ENCODE measurements at places on chromosomes 11 and 22.

GRCh38 chr11:5280582-5281102, 10.9 kb upstream of the HBE1 start:
- DNase-seq = no peak

DNA sequence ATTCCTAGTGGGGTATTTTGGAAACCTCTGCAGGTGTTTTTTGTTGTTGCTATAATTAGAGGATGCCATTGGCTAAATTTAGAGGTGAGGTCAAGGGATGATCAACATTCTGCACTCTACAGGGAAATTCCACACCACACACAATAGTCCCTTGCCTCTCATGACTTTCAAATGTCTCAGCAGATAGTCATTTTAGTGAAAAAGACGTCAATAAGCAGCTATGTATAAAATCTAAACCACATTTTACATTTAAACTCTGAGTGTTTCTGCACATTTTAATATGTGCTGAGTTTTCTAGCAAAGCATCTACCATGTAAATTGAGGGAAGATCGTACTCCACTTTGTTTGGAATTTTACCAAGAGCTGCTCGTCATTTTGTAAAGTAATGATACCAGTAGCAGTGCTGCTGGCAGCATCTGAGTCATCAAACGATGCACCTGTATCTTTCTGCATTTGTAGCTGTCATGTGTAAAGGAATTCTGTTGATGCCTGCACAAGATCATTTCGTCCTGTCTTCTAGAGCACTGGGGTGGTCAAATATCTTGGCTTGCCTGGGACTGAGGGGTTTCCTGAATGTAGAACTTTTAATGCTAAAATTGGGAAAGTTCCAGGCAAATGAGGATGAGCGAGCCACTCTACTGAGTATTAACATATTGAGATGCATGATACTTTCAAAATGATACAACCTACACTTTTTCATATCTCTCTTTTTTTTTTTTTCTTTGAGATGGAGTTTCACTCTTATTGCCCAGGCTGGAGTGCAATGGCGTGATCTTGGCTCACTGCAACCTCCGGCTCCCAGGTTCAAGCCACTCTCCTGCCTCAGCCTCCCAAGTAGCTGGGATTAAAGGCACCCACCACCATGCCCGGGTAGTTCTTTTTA, 414.5 kb upstream of the SYN3 start:
- no peak for DNase-seq

DNA sequence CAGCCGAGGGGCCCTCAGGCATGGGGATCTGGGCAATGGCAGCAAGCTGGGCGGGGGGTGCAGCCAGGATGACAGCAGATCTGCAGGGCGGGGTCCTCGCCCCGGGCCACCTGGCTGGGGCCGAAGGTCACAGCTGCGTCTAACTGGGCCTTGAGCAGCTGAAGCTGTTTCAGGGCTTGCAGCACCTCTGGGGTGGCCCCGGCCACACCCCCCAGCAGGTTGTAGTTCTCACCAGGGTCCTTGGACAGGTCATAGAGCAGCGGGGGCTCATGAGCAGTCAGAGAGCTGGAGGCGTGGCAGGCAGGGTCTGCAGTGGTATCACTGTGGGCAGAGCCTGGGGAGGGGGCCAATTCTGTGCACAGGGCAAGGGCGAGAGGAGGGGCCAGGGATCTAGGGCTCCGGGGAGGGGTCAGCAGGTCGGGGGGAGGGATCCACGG, 2.8 kb downstream of the ARSA start:
- no peak for DNase-seq

GRCh38 chr11:129364143-129364654, 11.4 kb upstream of the BARX2 start:
- peak; percentile 38 for DNase-seq

DNA sequence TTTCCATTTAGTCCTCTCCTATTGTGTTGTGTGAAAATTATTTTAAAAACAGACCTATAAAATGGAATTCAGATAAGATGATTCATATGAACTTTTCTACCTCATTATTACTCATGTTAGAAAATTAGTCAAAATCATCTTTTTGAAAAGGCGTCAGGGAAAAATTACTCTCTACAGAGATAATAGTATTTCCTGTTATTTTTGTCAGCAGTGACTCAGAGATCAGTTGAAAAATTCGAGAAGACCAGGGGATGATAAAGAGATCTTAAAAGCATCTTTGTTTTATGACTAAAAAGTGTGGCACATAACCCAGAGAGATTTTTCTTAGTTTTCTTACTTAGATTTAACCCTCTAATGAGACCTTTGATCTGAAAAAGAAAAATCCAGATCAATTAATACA, 157.9 kb upstream of the CARD18 start:
- no peak for DNase-seq

GRCh38 chr11:129944696-129945095, 49.3 kb upstream of the NFRKB start:
- no peak for DNase-seq

DNA sequence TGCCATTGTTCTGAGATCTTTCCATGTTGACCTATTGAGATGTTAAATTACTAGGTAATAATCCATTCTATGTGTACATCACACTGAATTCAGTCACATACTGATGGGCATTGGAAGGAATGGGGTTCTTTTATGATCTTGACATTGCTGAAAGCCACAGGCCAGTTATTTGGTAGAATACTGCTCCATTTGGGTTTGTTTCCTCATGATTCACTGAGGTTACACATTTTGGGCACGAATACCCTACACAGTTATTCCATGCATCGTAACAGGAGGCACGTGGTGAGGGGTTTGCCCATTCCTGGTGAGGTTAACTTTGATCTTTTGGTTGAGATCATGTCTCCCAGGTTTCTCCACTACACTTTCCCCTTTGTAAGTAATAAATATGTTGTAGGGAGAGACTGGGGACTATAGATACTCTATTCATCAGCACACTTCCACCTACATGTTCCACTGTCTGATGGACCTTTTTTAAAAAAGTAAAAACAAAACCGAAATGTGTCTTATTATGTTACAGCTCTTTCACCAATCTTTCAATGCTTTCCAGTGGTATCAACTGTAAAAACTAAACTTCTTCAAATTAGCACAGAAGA, 12.0 kb upstream of the FOLR1 start:
- DNase-seq = no peak

GRCh38 chr11:110827276-110827675, 115.0 kb upstream of the ARHGAP20 start:
- DNase-seq = no peak
